Naive thymus-derived CD4-positive, alpha-beta T cell (primary cell): ENCODE measurements at places on chromosomes 4 and X. TPM values are rescaled to one million over a fixed set of nuclear protein-coding genes. Genes with fewer than 3 reads are reported as not detected.

- no peak for DNase-seq
Observed at GRCh38 chr4:184142121-184143000, 75.3 kb downstream of the ENPP6 start.

- DNase-seq, result no peak
Observed at GRCh38 chrX:48940404-48940955, 16.9 kb downstream of the OTUD5 start.

DNA sequence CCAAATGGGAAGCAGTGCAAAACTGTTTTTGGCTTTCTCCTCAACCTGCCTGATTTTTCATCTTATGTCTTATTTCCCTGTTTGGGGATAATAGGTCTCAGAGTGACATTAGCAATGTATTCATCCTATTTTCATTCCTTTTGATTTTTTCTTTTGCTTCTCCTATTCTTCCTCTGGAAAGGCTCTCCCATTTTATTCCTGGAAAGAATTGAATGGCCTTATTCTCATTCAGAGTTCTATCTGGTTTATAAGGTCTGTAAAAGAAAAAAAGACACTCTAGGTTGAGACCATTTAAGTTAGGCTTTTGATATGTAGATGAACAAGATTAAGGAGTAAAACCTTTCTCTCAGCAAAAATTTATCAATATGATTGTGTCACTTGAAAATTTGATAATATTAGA, 27.8 kb upstream of the ALB start:
- no peak for DNase-seq

DNA sequence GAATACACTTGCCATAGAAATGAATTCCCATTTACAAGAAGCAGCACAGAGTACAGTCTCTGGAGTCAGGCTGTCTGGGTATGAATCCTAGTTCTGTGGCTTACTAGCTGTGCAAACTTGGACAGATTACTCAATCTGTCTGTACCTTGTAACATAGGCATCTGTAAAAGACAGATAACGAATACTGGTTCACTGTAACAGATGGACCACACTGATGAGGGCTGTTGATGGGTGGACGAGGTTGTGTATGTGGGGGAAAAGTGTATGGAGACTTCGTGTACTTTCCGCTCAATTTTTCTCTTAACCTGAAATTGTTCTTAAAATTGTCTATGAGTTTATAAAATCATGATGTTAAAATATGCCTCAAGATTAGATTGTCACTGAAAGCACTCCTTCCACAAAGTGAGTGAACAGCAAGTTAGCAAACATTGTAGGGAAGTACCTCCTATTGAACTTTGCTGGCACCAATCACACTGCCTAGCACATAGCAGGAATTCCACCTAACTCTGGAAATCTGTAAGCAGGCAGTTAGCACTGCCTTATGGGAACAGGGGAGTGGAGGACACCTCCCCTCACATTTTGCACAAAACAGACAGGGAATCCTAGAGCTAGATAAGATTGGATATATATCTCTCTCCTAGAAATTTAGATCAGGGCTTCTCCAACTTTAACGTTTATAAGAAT, 6.5 kb upstream of the EXOSC9 start:
- DNase-seq, result no peak

- no peak for DNase-seq
Observed at GRCh38 chrX:123081776-123082175, 102.3 kb upstream of the GRIA3 start.

DNA sequence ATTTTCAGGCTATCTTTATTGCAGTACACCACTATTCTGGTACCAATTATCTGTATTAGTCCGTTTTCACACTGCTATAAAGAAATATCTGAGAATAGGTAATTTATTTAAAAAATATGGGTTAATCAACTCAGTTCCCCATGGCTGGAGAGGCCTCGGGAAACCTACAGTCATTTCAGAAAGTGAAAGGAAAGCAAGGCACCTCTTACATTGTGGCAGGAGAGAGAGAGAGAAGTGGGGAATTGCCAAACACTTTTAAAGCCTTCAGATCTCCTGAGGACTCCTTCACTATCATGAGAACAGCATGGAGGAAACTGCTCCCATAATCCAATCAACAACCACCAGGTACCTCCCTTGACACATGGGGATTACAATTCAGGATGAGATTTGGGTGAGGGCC, 54.7 kb downstream of the AMER1 start:
- no peak for DNase-seq

DNA sequence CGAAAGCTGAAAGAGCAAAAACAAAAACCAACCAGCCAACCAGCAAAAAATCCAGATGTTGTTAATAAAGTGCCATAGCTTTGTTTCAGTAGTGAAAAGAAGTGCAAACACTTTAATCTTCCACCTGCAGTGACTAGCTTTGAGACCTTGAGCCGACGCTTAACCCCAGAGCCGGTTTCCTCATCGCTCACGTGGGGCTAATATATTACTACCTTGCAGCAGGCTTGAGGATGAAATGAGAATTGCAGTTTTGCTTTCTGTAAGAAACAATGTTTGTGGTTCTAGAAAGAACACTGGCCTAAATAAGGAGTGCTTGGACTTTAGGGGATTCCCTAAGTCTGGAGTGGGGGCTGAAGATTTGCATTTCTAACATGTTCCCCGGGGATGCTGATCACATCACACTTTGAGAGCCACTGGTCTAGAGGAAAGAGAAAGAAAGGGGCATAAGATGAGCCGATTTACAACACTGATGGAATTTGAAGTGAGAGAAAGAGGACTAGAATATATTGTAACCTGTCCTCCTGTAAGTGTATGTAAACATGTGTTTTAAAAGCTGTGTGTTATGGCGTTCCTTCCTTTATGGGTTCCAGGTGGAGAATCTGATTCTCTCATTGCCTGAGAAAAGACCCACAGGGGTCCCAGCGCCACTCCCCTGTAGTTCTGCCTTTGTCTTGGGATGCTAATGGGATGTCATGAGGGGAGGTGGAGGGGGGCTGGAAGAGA, 1.4 kb downstream of the FGF2 start:
- peak; percentile 9 for DNase-seq

- DNase-seq, result no peak
Observed at GRCh38 chr4:2289955-2290333, 28.0 kb upstream of the MXD4 start.

DNA sequence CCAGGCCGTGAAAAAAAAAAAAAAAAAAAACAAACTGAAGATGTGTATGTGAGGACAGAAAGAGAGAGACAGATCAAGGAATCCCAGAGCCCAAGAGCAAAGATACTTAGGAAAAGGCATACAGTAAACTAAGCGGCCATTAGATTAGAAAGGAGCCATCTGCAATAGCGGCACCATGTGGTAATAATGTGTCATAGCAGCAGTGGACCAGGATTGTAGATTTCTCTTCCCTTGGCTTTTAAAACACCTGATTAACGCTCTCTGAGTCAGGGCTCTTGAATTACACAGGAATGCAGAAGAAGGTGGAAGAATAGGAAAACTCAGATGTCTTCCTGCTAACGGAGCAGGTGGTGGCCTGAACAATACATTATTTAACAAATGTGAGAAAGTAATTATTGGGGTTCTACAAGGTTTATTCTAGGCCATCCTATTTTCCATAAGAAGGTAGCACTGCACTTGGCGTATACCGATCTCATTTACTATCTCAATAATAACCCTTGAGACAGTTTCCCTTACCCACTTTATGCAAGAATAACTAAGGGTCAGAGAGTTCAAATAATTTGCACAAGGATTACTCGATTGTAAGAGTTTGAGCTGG, 182.7 kb downstream of the KCNIP4 start:
- DNase-seq, result no peak

DNA sequence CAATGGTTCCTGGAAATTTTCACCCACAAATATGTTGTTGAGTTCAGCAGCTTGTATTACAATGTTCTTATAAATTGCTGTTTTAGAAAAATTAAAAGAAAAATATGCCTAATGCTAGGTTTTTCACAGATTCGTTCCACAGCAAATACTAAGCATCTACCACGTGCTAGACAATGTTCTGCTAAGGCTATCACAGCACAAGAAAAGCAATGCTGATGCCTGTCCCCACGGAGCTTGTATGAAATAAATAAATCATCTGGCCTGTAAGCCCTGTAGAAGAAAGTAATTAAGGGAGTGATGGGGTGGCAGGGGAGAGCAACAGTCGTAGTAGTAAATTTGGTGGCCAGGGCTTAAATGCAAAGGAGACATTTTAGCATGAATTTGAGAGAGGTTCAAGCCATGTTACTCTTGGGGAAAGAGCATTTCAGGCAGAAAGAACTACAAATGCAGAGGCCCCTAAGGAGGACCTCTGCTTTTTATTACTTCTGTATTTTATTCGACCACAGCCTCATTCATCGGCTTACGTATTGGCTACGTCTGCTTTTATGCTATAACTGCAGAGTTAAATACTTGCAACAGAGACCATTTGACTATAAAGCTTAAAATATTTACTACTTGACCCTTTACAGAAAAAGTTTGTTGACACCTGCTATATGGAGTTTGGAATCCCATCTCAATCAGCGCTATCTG, 36.3 kb downstream of the ARAP2 start:
- no peak for DNase-seq

GRCh38 chr4:16262188-16262587, 35.9 kb upstream of the TAPT1 start:
- no peak for DNase-seq

DNA sequence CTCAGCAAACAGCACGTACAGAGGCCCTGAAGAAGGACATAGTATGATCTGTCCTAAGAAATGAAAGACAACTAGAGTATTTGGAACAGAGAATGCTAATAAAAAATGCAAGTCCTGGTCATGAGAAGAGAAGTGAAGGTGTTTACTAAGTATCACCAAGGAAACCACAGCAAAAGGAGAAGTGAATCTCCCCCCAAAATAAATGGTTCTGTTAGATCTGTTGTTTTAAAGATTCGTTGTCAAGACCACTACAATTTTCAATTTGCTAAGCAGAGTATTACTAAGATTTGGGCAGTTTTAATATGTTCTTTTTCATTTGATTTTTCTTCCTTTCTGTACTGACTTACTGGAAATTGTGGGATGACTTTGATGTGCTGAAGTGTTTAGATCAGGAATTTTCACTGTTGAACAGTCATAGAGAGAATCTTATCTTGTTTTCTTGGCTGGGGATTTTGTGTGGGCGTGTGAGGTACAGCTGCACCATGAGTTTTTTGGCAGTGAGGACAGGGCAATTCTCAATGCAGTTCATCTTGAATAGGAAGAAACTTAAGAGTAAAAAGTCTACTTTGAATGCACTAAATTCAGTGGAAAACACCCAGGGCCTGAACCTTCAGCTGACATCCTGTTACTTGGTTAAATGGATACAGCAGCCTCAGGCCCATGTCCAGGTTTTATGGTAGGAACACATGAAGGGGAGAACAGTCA, 132.2 kb downstream of the STIM2 start:
- DNase-seq, result no peak

- DNase-seq, result no peak
Observed at GRCh38 chrX:135330706-135331105, 21.4 kb downstream of the ETDC start.

GRCh38 chr4:104693601-104694201, 199.0 kb upstream of the CXXC4 start:
- DNase-seq, result no peak

DNA sequence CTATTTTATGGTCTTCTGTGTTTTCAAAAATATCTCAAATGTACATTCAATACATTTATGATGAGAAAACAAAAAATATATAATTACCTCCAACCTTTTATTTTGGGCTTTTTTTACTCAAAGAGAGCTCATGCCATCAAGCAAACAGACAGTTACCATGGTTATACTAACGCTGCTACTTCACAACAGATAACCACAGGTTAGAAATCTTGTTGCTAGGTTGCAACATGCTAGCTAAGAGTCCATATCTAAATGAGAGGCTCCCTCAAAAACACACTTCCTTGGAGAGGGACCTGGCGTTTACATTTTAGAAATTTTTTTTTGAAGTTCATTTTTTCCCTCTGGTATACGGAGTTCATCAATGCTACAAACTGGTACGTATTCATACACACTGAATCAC, 44.3 kb downstream of the TBC1D9 start:
- no peak for DNase-seq

DNA sequence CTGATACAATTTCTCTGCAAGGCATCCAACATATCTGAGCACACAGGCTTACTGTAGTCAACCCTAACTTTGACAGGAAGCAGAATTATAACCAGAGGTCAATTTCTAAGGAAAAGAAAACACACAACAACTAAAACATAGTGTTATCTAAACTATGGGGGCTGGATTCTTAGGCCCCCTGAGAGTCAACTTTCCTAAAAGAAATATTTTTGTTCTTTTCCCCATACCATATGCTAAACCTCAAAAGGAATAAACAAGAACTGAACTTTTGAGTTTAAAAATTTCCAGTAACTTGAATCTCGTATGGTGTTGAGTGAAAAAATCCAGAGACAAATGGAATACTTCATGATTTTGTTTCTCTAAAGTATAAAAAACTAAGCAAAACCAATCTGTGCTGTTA, 42.9 kb downstream of the ATXN3L start:
- no peak for DNase-seq

GRCh38 chrX:24982306-24982965, 33.3 kb downstream of the ARX start:
- DNase-seq, result no peak

GRCh38 chr4:138804711-138805110, 210.9 kb upstream of the NOCT start:
- DNase-seq, result no peak

- DNase-seq, result no peak
Observed at GRCh38 chr4:94673961-94674360, 83.8 kb upstream of the BMPR1B start.

DNA sequence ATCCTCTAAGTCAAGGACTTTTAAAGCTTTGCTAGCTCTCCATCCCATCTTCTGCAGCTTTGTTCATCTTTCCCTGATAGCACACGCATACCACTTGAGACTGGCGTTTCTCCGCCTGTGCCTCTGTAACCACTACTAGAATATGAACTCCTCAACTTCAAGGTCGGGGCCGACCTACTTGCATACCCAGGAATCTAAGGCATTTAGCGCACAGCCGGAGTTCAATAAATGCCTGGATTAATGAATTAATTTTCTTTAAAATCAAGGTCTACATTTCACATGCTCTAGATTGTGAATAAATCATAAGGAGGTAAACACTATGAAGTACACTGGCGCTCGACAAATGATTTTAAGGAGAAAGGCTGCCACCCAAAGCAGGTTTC, 89.3 kb downstream of the HNRNPD start:
- no peak for DNase-seq

DNA sequence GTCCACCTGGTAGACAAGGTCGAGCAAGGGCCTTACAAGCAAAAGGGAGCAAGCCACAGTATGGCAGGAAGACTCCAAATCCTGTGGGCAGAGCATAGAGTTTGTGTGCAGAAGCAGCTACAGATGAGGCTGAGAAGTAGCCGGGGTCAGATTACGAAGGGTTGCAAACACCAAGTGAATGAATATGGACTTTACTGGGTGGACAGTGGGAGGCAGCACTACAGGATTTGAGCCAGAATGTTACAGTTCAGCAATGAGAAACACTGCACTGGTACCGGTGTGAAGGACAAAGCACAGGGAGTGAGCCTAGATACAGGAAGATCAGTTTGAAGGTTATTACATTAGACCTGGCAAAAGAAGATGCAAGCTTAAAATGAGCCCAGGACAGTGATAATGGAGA, 46.1 kb upstream of the HOPX start:
- no peak for DNase-seq

The KLHL4 gene
- 0.02 TPM for polyA plus RNA-seq

The PLAC8 gene
- polyA plus RNA-seq, result 336 TPM

The SOWAHD gene
- 1.6 TPM for polyA plus RNA-seq

The MSX1 gene
- polyA plus RNA-seq, result not detected

The MAGEA12 gene
- polyA plus RNA-seq, result not detected

The TMEM31 gene
- polyA plus RNA-seq, result not detected

The MSANTD1 gene
- polyA plus RNA-seq, result not detected

The GAGE12E gene
- polyA plus RNA-seq, result not detected

The SMIM31 gene
- polyA plus RNA-seq, result not detected
